Sigmoid colon (tissue), 7 donors: ENCODE measurements at places on chromosomes 7 and 10. TPM values are rescaled to one million over a fixed set of nuclear protein-coding genes. Genes with fewer than 3 reads are reported as not detected.

Gene ZC3HAV1L
- total RNA-seq, result 11.8 TPM

Gene SLC26A3
- total RNA-seq, result 12.0 TPM

Gene UNCX
- total RNA-seq, result not detected

Gene ARL5B
- total RNA-seq, result 8.3 TPM

Gene MRLN
- total RNA-seq, result not detected

Gene PRSS2
- total RNA-seq, result not detected

Gene UBE2D1
- 19.6 TPM for total RNA-seq

Gene COL26A1
- not detected for total RNA-seq

Gene HOXA5
- 9.2 TPM for total RNA-seq

Gene AQP1
- 191 TPM for total RNA-seq

Gene FAM237B
- not detected for total RNA-seq

Gene DEPP1
- 55.7 TPM for total RNA-seq

Gene NSUN6
- total RNA-seq, result 7.7 TPM

Gene CYP26C1
- 0.14 TPM for total RNA-seq

Gene TMUB1
- 48.9 TPM for total RNA-seq

DNA sequence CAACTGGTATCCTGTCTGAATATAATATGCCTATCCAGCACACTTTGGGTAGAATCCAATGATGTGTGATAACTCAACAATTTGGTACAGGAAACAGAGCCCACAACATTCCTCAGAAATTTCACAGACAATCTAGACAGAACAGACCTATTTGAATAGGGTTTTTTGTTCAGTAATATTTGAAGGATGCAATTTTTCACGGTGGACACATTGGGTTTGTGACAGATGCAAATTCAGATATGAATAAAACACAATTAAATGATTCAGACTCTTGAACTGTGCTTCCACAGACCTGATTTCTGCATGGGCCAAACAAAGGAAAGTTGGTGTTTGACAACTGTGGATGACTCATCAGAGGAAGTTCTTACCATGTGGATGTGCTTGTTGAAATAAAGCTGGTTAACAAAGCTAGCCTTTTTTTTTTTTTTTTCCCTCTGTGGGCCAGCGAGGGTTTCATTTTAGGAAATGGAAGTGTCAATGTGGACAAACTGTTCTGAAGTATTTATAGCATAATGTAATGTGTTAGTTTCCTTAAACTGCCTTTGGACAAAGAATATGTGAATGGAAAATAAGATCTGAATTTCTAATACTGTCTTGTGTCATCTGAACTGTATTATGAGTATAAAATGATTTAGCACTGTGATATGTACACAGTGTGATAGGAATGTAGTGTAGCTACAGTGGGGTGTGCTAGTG lies 43.2 kb upstream of the FAM133B start:
- DNase-seq, result no peak
- no peak overlapping the region for H3K4me3 ChIP-seq
- H3K27ac ChIP-seq, result peak overlapping the region; percentile 69
- H3K36me3 ChIP-seq, result no peaks in the 10 kb centered on the region
- no peaks in the 10 kb centered on the region for H3K4me1 ChIP-seq

- no peaks in the 10 kb centered on the region for H3K27me3 ChIP-seq
- no peak overlapping the region for H3K4me3 ChIP-seq
- H3K4me1 ChIP-seq, result peaks cover 8% of the 10 kb centered on the region
- no peaks in the 10 kb centered on the region for H3K36me3 ChIP-seq
Observed at GRCh38 chr10:106712988-106713387, 451.5 kb downstream of the SORCS1 start.

GRCh38 chr10:24007359-24007758 lies 201.6 kb upstream of the KIAA1217 start:
- no peaks in the 10 kb centered on the region for H3K36me3 ChIP-seq
- DNase-seq, result no peak
- peaks cover 11% of the 10 kb centered on the region for H3K4me1 ChIP-seq
- no peaks in the 10 kb centered on the region for H3K27me3 ChIP-seq
- no peak overlapping the region for H3K4me3 ChIP-seq

DNA sequence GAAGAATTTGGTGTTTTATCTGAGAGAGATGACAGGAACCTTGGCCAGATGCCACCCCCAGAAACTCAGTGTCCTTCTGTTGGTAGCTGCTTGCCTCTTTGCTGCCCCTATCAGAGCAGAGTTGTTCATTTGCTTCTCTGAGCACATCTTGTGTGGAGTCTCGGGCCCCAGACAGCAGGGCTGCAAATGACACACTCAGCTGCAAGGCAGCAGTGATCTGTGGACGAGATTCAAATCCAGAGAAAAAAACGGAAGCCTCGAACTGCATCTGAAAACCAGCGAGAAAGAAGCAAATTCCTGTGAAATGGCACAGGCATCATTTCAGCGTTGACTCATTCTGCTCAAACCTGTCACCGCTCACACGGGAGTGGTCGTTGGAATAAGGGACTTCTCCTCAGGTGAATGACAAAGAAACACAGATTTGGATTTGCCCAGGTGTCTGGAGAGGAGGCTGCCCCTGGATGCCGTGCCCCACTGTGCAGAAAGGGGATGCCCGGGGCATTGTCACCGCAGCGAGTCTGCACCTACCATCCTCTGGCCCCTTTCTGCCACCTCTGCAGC lies 144.7 kb downstream of the PFKFB3 start:
- peak overlapping the region; percentile 1 for H3K27ac ChIP-seq
- H3K4me3 ChIP-seq, result no peak overlapping the region
- no peaks in the 10 kb centered on the region for H3K4me1 ChIP-seq
- no peaks in the 10 kb centered on the region for H3K27me3 ChIP-seq
- no peak for DNase-seq

GRCh38 chr10:119786117-119786769 lies 60.4 kb downstream of the INPP5F start:
- peak overlapping the region; percentile 62 for H3K27ac ChIP-seq
- no peak overlapping the region for H3K4me3 ChIP-seq
- H3K4me1 ChIP-seq, result no peaks in the 10 kb centered on the region
- no peaks in the 10 kb centered on the region for H3K27me3 ChIP-seq
- H3K36me3 ChIP-seq, result no peaks in the 10 kb centered on the region

- DNase-seq, result no peak
- H3K4me1 ChIP-seq, result peaks cover 4% of the 10 kb centered on the region
- no peak overlapping the region for H3K4me3 ChIP-seq
- no peaks in the 10 kb centered on the region for H3K36me3 ChIP-seq
- H3K27me3 ChIP-seq, result no peaks in the 10 kb centered on the region
- no peak overlapping the region for H3K27ac ChIP-seq
Observed at GRCh38 chr10:73357166-73357565, 1.5 kb downstream of the CFAP70 start.

GRCh38 chr10:7797582-7797981 lies 9.6 kb downstream of the ATP5F1C start:
- no peaks in the 10 kb centered on the region for H3K4me1 ChIP-seq
- H3K4me3 ChIP-seq, result no peak overlapping the region

DNA sequence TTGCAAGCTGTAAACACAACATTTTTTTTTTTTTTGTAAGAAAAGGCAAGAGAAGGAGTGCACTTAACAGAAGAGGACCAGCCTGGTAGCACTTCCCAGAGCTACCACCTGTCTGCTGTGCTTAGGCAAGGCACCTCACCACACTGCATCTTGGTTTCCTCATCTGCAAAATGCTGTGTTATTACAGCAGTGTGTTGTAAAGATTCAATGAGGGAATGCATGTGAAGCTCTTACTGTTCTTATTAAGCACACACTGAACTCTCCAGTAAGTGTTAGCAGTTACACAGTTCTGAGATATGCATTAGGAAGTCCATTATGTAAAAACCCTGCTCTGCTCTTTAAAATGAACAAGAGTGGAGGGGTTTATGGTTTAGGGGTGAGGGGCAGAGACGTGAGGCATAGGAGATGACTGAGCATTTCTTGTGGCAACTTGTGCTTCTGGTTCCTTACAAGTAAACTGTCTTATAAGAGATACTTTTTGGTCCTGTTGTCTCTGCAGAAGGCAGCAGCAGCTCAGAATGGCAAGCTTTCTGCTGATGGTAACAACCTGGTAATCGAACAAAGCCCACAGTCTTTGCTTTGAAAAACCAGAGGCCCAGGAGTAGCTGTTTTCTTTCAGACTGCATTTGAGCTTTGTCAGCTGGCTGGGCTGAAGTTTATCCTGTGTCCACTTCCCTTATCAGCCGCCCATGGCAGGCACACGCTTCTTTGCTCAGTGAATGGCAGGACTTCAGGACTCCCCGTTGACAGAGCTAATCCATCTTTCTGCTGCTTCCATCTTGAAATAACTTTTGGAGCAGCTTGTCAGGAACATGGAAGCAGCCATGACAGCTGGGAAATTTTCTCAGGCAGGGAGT lies 98.8 kb upstream of the BMPER start:
- no peaks in the 10 kb centered on the region for H3K27me3 ChIP-seq
- no peak overlapping the region for H3K4me3 ChIP-seq
- no peak overlapping the region for H3K27ac ChIP-seq
- no peak for DNase-seq

GRCh38 chr10:50988792-50989191 lies 85.5 kb upstream of the PRKG1 start:
- peaks cover 25% of the 10 kb centered on the region for H3K4me1 ChIP-seq
- no peaks in the 10 kb centered on the region for H3K36me3 ChIP-seq
- H3K27ac ChIP-seq, result no peak overlapping the region
- no peak for DNase-seq
- H3K27me3 ChIP-seq, result no peaks in the 10 kb centered on the region

DNA sequence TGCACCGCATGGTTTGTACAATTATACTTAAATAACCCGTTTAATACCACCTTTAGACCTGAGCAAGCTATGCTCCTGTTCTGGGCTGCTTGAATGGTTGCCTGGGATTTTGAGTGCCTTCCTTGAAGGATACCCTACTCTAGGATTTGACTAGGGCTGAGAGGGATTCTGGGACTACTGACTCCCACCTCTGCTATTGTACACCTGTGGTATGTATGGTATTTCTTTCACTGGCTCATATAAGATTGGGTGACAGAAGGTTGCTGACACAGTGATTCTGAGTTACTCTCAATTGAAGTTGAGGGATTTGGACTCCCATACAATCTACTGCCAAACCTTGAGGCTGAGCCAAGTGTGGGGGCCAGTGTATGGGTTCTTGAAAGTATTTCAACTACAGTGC lies 494.4 kb upstream of the SEMA3D start:
- H3K27me3 ChIP-seq, result no peaks in the 10 kb centered on the region
- no peak for DNase-seq
- H3K4me1 ChIP-seq, result no peaks in the 10 kb centered on the region
- no peaks in the 10 kb centered on the region for H3K36me3 ChIP-seq
- H3K27ac ChIP-seq, result no peak overlapping the region

GRCh38 chr10:132291826-132292225 lies 15.9 kb downstream of the STK32C start:
- peak; percentile 36 for DNase-seq
- no peak overlapping the region for H3K27ac ChIP-seq
- H3K27me3 ChIP-seq, result no peaks in the 10 kb centered on the region

- no peak for DNase-seq
- H3K4me1 ChIP-seq, result no peaks in the 10 kb centered on the region
- H3K27ac ChIP-seq, result no peak overlapping the region
- H3K4me3 ChIP-seq, result no peak overlapping the region
Observed at GRCh38 chr7:41640487-41640886, 62.4 kb downstream of the INHBA start.

- no peak overlapping the region for H3K27ac ChIP-seq
- H3K36me3 ChIP-seq, result no peaks in the 10 kb centered on the region
- no peak for DNase-seq
- H3K4me3 ChIP-seq, result no peak overlapping the region
Observed at GRCh38 chr10:23325132-23325531, 19.5 kb downstream of the C10orf67 start.

- DNase-seq, result no peak
- H3K27me3 ChIP-seq, result no peaks in the 10 kb centered on the region
- H3K4me1 ChIP-seq, result no peaks in the 10 kb centered on the region
- H3K27ac ChIP-seq, result no peak overlapping the region
Observed at GRCh38 chr7:50276483-50276882, 28.0 kb upstream of the IKZF1 start.

- H3K27me3 ChIP-seq, result no peaks in the 10 kb centered on the region
- H3K27ac ChIP-seq, result peak overlapping the region; percentile 45
- no peaks in the 10 kb centered on the region for H3K4me1 ChIP-seq
- DNase-seq, result no peak
Observed at GRCh38 chr7:80783678-80784327, 135.0 kb downstream of the SEMA3C start.

DNA sequence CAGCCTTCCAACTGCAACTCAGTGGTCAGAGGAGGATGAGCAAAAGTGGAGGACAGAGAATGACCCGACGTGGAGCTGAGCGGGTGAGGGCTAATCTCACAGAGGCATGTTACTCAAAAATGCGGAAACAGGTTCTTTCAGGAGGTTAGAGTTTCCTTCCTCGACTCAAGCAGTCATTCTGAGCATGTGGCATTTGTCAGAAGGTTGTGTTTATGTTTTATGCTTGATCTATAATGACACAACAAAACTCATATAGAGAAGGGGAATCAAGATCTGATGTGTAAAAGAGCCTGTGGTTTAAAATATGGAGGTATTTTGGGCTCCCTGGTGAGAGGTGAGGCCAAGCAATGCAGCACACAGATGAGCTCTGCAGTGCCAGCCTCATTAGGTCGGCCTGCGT lies 311.4 kb downstream of the ADARB2 start:
- DNase-seq, result no peak
- no peak overlapping the region for H3K4me3 ChIP-seq
- no peak overlapping the region for H3K27ac ChIP-seq
- no peaks in the 10 kb centered on the region for H3K4me1 ChIP-seq

DNA sequence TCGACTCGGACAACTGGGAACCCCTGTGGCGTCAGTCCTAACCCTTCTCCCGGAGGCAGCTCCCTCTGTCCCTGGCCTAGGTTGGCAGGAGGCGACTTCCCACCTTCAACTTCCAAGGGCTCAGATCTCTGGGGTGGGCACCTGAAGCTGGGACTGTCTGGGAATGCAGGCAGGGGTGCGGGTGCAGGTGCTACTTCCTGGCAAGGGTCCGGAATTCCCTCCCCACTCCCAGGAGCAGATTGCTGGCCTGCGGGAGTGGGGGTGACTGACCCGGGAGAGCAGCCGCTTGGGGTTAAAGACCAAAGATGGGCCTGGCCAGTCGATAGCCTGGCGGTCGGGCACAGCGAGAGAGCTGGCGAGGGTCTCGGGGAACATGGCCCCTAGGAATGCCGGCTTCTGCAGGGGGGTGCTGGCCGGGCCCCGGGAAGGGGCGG lies 387 bp downstream of the EPHA1 start:
- no peak for DNase-seq
- H3K36me3 ChIP-seq, result no peaks in the 10 kb centered on the region
- peak overlapping the region; percentile 30 for H3K4me3 ChIP-seq
- H3K4me1 ChIP-seq, result peaks cover 41% of the 10 kb centered on the region
- no peaks in the 10 kb centered on the region for H3K27me3 ChIP-seq
- H3K27ac ChIP-seq, result no peak overlapping the region

GRCh38 chr7:129122751-129123509 lies 21.6 kb upstream of the TSPAN33 start:
- H3K4me1 ChIP-seq, result no peaks in the 10 kb centered on the region
- no peak overlapping the region for H3K27ac ChIP-seq
- no peak for DNase-seq
- H3K27me3 ChIP-seq, result no peaks in the 10 kb centered on the region
- H3K4me3 ChIP-seq, result no peak overlapping the region
